Activated gamma-delta T cell (primary cell): ENCODE measurements at places on chromosomes 7 and 10.

GRCh38 chr10:120465138-120465537 is 8.1 kb downstream of the PLPP4 start:
- DNase-seq = no peak

GRCh38 chr7:147570390-147570789 is 1020.2 kb upstream of the C7orf33 start:
- no peak for DNase-seq

DNA sequence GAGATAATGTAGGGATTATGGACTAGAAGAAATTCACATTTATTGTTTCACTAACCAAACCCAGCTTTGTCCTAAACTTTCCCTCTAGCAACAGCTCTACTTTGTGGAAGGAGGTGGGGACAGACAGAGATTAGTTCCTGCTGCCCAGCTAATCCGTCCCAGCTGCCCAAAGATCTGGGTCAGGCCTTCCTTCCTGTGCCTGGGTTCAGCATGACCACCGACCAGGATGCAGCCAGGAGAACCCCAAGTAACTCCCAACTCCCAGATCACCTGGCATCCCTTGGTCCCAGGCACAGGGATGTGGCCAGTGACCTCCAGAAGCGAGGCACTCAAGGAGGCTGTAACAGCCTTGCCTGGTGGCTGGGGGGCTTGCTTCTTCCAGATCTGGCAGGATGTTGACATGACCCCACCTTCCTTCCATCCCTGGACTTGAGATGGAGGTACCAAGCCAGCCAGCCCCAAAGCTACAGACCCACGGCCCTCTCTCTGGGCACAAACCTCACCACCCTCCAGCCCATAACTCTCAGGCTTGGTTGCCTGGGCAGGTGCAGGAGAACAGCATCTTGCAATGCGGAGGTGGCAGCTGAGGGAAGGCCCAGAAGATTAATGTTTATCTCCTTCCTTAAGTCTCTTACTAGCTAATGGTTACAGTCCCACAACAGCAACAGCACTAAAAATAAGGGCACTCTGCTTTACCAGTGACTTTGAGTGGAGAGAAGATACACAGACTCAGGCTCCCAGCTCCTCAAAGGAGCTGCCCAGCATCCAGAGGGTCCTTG is 11.1 kb downstream of the CAMK2G start:
- no peak for DNase-seq

GRCh38 chr7:139733751-139734150 is 44.0 kb downstream of the HIPK2 start:
- no peak for DNase-seq

GRCh38 chr10:71677261-71677660 is 42.3 kb downstream of the C10orf105 start:
- DNase-seq = no peak

GRCh38 chr10:96272316-96273280 is 1.2 kb upstream of the BLNK start:
- no peak for DNase-seq

DNA sequence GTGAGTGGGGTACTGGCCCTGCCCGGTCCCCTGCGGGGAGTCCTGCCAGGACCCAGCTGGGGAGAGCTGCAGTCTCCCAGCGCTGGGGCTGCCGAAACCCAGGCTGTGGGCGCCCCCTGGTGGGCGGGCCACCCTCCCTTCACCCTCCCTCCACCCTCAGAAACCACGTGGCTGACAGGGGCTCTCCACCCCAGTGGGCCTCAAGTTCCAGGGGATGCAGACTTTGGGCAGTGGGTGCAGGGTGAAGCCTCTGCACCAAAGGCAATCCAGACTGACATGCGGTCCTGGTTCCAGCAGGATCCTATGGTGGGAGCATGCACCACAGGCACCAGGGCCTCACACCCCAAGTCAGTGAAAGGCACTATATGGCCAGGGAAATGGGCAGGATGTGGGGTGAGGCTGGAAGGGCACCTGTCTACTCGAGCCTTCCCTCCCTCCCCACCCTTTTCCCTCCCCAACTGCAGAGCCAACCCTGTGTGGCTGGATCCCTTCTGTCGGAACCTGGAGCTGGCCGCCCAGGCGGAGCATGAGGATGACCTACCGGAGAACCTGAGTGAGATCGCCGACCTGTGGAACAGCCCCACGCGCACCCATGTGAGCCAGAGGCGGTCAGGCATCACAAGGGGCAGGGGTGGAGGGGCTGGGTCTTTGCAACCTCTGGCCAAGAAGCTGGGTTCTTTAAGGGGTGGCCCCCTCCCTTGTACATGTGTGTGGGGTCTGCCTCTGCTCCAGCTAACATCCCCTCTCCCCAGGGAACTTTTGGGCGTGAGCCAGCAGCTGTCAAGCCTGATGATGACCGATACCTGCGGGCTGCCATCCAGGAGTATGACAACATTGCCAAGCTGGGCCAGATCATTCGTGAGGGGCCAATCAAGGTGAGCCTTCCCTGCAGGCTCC is 38.8 kb downstream of the PSAP start:
- peak; percentile 56 for DNase-seq

DNA sequence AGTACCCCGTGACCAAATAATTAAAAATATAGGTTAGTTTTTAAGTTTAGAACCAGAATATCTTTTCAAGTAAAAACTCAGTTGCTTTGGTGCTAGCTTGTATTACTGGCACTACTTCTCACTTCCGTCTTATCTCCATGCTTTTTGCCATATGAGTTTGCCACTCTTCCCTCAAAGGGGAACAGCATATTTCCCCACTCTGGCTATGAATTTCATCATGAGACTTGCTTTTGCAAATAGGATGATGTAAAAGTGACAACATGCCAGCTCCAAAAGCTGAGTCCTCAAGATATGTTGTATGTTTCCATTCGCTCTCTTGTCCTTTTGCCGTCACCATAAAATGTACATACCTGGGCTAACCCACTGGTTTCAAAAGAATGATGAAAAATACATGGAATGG is 178.1 kb upstream of the SEMA3A start:
- DNase-seq = no peak

GRCh38 chr10:33109788-33110469 is 151.9 kb upstream of the ITGB1 start:
- DNase-seq = no peak
